ENCODE measurements at places on chromosomes 4 and X. TPM values are rescaled to one million over a fixed set of nuclear protein-coding genes. Genes with fewer than 3 reads are reported as not detected.

The ADH7 gene
- not detected for total RNA-seq

The C1QTNF7 gene
- total RNA-seq = 3.0 TPM

The SSX2 gene
- total RNA-seq = not detected

The TCEAL6 gene
- total RNA-seq = not detected

The PNMA5 gene
- total RNA-seq = not detected

The SPATA4 gene
- total RNA-seq = not detected

The SYTL5 gene
- total RNA-seq = 1.6 TPM

The METAP1 gene
- 22.2 TPM for total RNA-seq

The SNCA gene
- total RNA-seq = 0.52 TPM

The TLR1 gene
- 1.7 TPM for total RNA-seq

The YY2 gene
- 1.4 TPM for total RNA-seq

The HS6ST2 gene
- not detected for total RNA-seq

The RASL11B gene
- total RNA-seq = 0.16 TPM

The ARMCX1 gene
- 103 TPM for total RNA-seq

The CTAG1B gene
- total RNA-seq = not detected

The SHOX gene
- total RNA-seq = not detected

The ALB gene
- total RNA-seq = not detected

The PAGE5 gene
- total RNA-seq = not detected

The CDKL2 gene
- 1.2 TPM for total RNA-seq

The PABPC1L2A gene
- total RNA-seq = not detected

The C4orf54 gene
- not detected for total RNA-seq

The NAP1L2 gene
- 3.5 TPM for total RNA-seq

The ZNF732 gene
- 0.09 TPM for total RNA-seq

The ZMAT1 gene
- total RNA-seq = under 0.01 TPM

The FGF16 gene
- 0.09 TPM for total RNA-seq

The SSX5 gene
- total RNA-seq = not detected

The TMPRSS11D gene
- total RNA-seq = under 0.01 TPM

The PDGFC gene
- 39.4 TPM for total RNA-seq

The MAGEA2B gene
- not detected for total RNA-seq

The IL21 gene
- not detected for total RNA-seq

The SUPT20HL1 gene
- total RNA-seq = 0.09 TPM

The GSX2 gene
- total RNA-seq = not detected

The NAP1L5 gene
- 5.8 TPM for total RNA-seq

The PPEF2 gene
- not detected for total RNA-seq

The NDST4 gene
- total RNA-seq = not detected
